ENCODE measurements at places on chromosomes 12 and 14.
A peak's percentile ranks its signal among the peaks of the same experiment; 100 is the strongest.

GRCh38 chr12:64225626-64226025, 3.5 kb upstream of the KICS2 start:
- no peak for DNase-seq

- no peak for DNase-seq
These were observed 12.5 kb upstream of the GLIPR1L2 start for GRCh38 chr12:75378354-75378753.

DNA sequence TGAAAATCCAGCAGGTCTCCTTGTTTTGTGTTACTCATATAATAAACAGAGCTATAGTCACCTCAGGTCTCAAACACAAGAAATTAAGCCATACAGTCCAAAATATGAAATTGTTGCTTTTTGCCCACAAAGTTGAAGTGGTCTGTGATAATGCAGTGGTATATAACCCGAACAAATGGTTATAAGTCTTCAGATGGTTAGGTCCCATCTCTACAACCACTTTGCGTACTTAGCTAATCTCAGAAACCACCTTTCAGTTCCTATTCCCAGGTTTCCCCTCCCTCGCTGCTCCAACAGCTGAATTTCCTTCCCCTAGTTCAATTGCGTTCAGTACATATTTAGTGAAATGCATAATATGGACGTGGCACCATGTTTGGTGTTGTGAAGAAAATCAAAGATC, 3.3 kb upstream of the KCNA5 start:
- no peak for DNase-seq

GRCh38 chr12:7205091-7205490, 15.6 kb downstream of the PEX5 start:
- DNase-seq, result no peak

DNA sequence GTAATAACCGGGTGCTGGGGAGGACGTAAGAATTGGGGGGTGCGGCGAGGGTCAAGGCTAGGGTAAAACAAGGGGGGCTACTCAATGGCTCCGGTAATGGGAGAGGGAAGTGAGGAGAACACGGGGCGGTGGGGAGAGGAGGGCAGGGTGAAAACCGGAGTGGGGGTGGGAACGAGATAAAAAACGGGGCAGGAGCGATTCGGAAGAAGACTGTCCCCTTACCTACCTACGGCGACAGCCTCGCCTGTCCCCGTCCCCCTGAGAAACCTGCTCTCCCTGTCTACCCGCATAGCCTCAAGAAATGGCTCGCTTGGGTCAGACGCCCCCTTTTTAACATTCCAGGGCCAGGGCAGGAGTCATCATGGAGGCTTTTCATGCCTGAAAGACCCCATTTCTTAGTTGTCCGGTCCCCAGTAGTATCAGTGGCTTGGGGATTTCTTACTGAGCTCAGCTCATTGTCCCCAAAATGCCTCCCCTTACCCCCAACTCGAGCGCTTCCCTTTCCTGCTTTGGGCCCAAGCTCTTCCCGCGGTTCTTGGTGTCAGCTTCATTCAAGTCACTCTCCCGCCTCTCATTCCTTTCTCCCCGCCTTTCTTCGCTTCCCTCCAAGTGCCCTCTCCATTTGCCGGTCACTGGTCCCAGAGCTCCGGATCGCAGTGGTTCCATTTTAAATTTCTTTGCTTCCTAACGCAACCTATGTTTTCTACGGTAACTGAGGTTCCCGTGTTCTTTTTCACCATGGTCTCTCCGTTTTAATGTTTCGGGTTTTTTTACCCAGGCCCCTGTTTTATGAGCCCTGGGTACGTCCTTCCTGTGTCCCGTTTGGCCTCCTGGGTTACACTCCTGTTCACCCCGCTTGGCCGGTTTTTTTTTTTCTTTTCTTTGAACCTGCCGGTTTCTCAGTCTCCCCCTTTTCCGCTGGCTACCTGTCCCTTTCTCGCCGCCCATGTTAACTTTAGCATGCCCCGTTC, 1.2 kb upstream of the WSB2 start:
- peak; percentile 15 for DNase-seq

DNA sequence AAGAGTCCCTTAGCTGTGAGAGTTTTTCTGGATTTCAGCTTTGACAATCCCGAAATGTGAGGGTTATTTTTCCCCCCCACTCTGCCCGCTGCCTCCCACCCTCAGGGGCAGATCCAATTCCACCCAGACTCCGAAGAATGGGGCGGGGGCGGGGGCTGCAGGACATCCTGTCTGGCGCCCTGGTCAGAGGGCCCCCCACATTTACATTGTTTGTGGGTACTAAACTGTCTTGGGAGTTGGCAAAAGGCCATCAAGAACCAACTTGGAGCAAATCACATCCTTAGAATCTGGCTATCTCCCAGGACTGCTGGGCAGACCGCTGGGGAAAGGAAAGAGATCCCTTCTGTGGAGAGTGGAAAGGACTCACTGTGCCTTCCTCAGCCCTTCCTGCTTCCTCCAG, 2.4 kb downstream of the EMP1 start:
- DNase-seq, result no peak

DNA sequence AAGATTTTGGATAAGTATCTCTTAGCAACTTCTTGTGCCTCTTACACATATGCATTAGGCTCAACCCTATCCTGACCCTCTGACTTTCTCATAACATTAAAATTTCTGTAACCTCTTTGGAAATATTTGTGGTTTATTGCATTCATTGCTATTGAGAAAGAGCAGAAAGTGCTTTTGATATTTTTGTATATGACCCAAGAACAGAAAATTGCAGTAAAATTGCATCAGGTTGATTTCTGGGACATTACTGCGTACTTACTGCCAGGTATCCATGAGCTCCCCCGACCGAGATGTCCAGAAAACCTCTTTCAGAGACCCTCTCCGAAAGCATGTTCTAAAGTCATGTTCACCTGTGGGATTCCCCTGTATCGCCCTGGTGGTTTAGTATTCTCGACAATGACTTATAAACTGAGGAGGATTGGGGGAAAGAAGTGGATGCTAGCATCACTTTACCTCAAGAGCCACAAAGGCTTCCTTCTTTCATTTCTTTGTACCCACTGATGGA, 14.5 kb upstream of the IL22 start:
- DNase-seq, result no peak

DNA sequence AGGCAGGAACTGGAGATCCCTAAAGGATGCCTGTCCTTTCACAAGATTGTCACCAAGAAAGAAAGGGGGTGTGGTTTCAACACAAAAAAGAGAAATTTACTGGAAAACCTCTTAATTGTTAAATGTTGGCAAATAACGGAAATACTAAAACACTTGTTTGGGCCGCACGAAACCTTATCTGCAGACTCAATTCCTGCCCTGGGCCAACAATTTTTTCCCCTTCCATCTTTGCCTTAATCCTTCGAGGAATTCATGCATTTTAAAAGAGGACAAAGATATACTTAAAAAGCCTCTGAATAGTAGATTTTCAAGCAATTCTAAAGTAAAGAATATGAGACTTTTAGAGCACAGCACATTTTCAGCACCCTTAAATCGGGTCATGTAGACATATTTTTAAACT, 366.2 kb downstream of the DUSP6 start:
- DNase-seq, result no peak

- no peak for DNase-seq
These were observed 198.0 kb upstream of the DCN start for GRCh38 chr12:91380631-91381030.

GRCh38 chr14:92489394-92490238, 24.0 kb upstream of the RIN3 start:
- DNase-seq, result no peak

GRCh38 chr12:110874781-110875180, 28.0 kb downstream of the CCDC63 start:
- DNase-seq, result no peak

DNA sequence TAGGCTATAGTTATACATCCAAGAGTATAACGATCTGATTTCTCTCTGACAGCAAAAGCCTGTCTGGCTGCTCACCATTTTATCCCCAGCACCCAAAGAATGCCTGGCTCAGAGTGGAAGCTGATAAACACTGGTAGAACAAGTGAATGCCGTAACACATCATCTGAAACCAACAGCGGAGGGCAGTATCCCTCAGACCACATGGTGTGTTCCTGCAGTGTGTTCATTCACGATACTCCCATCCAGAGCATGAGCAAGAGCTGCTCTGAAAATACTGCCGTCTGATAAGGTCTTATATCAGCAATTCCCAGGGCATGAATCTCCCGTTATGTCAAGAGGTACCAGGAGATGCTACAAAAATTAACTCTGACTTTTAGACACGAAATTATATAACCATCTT, 95.9 kb downstream of the TTC7B start:
- DNase-seq, result no peak
